ENCODE measurements at places on chromosomes 3 and 15.

- DNase-seq: no peak
These were observed 115.7 kb downstream of the PDZRN3 start for GRCh38 chr3:73509066-73509465.

GRCh38 chr3:107370907-107371306, 6.3 kb upstream of the CCDC54 start:
- no peak for DNase-seq

DNA sequence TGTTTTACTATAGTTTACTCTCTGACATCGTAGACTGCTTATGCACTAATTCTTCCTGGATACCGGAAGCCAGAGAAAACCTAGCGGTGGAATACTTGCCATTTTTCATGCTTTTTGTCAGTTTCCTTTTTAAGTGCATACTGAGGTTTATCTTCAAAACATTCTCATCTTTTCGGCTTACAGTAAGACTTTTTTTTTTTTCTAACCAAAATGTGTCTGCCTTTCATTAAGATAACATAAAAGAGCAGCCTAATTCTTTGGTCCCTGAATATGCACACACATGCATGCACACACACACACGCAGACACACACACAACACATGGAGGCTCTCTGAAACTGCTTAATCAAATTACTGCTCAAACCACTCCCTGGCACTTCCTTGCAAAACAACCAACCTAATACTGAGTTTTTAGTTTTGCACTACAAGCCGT, 1.3 kb downstream of the ZNF445 start:
- DNase-seq: no peak

GRCh38 chr15:53841651-53842050, 82.2 kb upstream of the WDR72 start:
- DNase-seq: no peak

Measured in activated T-cell treated with anti-CD3 and anti-CD28 coated beads for 48 hours (primary cell).